ENCODE measurements at places on chromosomes 7 and 10.

DNA sequence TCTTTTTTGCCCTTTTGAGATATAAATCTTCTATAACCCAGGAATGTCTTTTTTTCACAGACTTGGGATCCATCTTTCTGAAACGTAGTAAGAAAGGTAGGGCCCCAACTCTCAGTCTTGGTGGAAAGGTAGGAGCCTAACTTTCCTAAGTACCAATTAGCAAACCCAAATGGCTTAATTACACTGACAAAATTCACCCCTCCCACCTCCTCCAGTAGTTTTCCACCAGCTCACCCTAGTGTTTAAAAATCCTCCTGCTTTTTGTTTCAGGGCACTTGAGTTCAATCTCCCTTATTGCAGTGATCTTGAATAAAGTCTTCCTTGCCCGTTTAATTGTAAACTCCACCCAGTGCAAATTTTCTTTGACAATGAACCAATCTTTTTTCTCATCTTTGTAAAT lies 600.0 kb downstream of the PHTF2 start:
- no peak for DNase-seq

DNA sequence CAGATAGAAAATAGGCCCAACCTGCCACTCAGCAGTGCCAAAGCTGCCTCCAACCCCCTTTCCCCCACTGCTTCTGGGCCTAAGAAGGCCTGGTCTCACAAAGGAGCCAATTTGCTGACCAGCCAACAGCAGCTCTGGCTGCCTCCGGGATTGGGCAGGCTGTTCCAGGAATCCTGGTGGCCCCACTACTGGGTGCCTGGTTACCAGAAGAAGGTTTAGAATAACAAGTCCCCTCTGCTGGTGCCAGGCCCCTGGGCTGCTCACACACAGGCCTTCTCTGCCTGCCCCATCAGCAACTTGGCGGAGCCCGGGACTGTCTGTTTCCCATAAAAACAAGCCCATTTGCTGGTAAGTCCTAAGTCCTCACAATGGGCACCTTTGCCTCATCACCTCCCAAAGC lies 1.2 kb downstream of the PHKG1 start:
- no peak for DNase-seq

DNA sequence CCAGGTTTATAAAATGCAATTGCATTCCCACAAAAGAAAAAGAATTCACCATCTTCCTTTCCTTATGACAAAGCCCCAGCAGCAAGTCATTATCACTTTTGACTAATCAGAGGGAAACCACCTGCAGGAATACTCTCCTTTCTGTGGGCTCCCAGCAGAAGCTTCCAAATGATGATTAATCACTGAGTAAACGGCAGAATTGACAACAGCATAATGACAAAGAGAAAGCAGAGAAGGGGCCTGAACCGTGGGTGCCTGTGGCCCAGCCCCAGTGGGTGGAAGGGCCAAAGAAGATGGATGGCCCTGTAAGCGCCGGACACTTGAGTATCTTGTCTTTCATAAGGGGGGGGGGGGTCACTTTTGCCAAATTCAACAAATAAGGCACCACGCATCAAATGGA lies 152.4 kb upstream of the NRBF2 start:
- DNase-seq: no peak

- peak; percentile 17 for DNase-seq
These were observed 16.9 kb downstream of the PCGF6 start for GRCh38 chr10:103333934-103334520.

GRCh38 chr7:127754457-127754856 lies 102.5 kb downstream of the SND1 start:
- DNase-seq: no peak

DNA sequence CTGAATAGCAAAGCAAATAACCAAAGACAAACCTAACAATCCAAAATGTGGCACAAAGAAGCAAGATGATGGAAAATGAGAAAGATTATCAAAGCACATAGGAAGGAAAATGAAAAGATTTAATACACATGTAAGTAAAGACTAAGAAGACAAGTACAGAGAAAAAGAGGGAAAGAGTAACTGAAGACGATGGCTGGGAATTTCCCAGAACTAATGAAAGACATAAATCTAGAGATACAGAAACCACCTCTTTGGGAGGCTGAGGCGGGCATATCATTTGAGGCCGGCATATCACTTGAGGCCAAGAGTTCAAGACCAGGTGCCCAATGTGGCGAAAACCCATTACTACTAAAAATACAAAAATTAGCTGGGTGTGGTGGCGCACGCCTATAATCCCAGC lies 46.8 kb downstream of the CCDC6 start:
- DNase-seq: no peak

- no peak for DNase-seq
These were observed 923 bp upstream of the FGL2 start for GRCh38 chr7:77200542-77200941.

DNA sequence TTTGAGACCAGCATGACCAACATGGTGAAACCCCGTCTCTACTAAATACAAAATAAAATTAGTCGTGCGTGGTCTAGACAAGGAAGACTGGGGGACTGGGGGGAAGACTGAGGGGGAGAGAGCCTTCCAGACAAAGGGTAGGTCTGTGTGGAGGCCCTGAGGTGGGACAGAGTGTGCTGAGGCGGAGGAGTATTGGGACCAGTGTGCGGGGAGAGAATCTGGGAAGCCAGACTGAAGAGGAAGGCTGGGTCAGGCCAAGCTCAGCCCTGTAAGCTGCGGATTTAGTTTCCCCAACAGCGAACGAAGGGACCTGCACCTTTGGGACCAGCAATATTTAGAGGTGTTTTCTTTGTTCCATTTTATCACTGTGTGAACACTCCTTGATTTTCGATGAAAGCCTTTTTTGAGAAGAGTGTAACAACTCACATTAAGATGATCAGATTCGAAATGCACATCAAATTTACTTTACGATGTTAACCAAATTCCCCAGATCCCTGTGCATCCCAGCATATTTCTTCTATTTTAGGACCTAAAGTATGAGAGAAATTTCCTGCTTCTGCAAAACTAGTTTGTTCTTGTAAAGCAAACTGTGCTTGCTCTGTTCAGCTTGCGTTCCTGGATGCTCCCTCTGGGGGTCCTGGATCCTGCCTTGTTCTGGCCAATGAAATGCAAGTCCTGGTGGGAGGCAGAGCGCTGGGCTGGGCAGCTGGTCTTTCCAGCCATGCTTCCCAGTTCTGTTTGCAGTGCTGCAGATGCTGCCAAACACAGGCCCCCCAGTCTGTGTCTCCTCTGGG lies 39.4 kb downstream of the PLAU start:
- DNase-seq: no peak

DNA sequence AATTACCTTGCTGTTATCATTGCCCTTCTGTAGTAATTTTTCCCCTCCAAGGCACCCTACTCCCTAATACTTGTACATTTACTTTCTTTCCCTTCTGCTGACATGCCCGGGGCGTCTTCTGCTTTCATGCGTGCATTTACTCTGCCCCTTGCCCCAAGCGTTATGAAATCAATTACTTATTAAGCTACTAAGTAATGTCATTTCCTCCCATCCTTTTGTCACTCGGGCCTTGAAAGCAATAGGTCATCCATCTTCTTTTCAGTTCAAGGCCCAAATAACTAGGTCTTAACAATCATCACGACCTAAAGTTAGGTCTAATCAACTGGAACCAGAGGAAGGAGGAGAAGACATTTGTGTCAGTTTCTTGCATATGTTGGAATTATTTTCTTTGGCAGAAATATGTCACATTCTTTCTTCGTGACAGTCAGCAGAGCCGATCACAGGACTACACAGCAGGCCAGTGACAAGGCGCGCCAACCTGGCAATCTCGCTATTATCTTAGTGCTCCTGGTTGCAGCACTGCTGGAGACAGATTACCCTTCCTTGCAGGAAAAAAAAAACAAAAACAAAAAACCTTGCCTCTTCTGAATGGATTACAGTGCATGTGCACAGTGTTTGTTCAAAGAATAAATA lies 179.2 kb downstream of the RELN start:
- DNase-seq: peak; percentile 18

- no peak for DNase-seq
These were observed 17.9 kb downstream of the PRKCQ start for GRCh38 chr10:6562221-6562620.

DNA sequence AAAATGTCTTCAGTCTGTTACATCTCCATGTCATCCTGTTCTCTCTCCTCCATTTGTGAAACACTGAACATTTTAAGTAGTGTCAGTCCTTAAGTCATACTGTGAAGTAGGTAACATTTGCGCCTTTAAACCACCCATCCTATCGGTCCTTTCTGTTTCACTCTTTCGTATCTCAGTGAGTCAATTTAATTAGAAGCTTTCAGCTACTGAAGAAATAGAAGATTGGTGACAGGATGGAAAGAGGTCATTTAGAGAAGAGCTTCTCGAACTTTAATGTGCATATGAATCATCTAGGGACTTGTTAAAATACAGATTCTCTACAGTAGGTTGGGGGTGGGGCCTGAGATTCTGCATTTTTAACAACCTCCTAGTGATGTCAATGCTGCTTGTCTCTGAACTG lies 113.4 kb downstream of the SRI start:
- DNase-seq: no peak

- no peak for DNase-seq
These were observed 208.8 kb downstream of the SEMA3A start for GRCh38 chr7:83985821-83986220.

GRCh38 chr10:33358016-33358415 lies 23.5 kb upstream of the NRP1 start:
- DNase-seq: no peak

- DNase-seq: no peak
These were observed 49.5 kb upstream of the PPP2R2D start for GRCh38 chr10:131851346-131851745.
